ENCODE measurements at places on chromosomes 13 and 19.

GRCh38 chr13:43872181-43872580 is 7.4 kb downstream of the CCDC122 start:
- DNase-seq, result no peak

DNA sequence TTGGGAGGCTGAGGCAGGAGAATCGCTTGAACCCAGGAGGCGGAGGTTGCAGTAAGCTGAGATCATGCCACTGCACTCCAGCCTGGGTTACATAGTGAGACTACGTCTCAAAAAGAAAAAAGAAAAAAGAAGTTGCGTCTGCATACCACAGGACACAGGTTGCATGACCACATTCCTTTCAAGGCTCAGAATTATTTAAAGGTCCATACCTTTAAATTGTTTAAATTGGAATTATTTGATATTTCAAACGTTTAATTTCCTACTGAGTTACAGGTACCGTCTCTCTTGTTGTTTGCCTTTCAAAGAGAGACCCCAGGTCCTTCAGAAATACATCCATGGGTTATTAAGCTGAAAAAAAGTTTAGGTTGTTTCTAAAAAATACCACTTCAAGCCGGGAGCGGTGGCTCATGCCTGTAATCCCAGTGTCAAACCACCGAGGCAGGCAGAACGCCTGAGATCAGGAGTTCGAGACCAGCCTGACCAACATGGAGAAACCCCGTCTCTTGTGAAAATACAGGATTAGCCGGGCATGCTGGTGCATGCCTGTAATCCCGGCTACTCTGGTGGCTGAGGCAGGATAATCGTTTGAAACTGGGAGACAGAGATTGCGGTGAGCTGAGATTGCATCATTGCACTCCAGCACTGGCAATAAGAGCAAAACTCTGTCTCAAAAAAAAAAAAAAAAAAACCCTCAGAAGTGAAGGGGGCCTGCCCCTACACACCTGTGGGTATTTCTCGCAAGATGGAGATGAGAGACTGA is 18.6 kb downstream of the ZNF816 start:
- DNase-seq, result no peak

- DNase-seq, result no peak
Measured at GRCh38 chr19:19711306-19711933, 21.5 kb downstream of the ZNF14 start.

GRCh38 chr13:104900191-104900817 is 1635.2 kb downstream of the EFNB2 start:
- no peak for DNase-seq

DNA sequence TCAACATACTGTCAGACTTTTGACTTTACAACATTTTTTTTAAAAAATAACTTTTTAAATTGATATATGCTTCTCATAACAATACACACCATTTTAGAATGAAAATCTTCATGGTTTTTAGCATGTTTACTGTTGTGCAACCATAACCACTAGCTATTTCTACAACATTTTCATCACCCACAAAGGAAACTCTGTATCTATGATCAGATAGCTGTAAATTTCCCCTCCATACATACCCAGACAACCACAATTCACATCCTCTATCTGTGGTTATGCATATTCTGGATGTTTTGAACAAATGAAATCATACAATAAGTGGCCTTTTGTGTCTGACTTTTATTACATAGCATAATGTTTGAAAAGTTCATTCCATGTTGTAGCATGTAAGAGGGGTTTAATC is 1666.0 kb downstream of the EFNB2 start:
- no peak for DNase-seq

DNA sequence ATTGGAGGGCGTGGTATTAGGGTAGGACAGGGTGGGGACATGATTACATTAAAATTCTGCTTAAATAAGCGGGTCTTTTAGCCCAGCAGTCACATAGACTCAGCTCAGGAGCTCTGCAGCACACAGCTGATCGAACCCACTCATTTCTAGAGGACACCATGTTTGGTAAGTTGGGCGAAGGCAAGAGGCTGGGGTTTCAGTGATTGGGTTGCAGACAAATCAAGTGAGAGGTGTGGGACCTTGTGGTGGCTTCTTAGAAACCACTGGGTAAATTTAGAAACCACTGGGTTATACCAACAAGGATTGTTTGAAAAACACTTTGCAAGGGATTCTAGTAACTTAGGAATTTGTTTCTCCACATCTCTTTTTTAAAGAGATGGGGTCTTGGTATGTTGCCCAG is at the start of gene LEUTX:
TSS of gene LEUTX (plus strand) at position 92 of the 400 bp plus-strand sequence. CDS start at position 159, 67 bp downstream.
- DNase-seq, result no peak

DNA sequence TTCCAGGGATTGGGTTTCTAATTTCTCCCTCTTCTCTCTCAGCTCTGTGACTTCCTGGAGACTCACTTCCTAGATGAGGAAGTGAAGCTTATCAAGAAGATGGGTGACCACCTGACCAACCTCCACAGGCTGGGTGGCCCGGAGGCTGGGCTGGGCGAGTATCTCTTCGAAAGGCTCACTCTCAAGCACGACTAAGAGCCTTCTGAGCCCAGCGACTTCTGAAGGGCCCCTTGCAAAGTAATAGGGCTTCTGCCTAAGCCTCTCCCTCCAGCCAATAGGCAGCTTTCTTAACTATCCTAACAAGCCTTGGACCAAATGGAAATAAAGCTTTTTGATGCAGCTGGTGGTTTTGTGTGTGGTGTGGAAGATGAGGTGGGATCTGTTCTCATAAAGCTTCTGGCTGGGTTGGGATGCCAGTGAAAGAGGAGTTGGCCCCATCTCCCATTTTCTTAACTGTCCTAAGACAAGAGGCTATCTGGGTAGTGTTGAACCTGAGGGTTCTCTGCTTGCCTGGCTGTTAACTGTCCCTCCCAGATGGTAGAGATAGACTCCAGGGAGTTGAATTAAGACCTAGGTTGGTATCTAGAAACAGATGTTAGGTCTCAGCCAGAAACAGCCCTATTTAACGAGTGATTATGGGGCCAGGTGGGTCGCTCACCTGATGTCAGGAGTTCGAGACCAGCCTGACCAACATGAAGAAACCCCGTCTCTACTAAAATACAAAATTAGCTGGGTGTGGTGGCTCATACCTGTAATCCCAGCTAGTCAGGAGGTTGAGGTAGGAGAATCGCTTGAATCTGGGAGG is 1.6 kb downstream of the FTL start:
- peak; percentile 16 for DNase-seq

GRCh38 chr19:15285896-15286591 is 46.3 kb downstream of the BRD4 start:
- DNase-seq, result no peak

- DNase-seq, result no peak
Measured at GRCh38 chr13:78198821-78199220, 280.2 kb upstream of the EDNRB start.

DNA sequence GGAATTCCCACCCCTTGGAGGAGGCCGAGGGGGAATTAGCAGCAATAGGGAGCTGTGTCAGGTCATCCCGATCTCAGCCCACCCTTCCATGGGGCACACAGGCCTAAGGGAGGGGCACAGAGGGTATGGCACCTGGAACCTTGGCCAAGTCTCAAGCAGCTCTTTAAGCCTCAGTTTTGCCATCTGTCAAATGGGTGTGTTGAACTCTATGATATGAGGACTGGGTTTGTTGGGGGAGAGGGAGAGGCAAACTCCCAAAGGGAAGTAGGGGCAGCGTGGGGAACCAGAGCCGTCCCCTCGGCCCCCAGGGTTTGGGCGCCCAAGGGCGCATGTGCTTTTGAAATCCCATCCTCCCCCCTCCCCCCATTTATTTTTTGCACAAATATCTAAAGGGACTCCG is 49.7 kb downstream of the COLGALT1 start:
- no peak for DNase-seq

GRCh38 chr13:43388282-43389034 is 365.1 kb downstream of the DNAJC15 start:
- DNase-seq, result no peak

- DNase-seq, result no peak
Measured at GRCh38 chr13:91593456-91593855, 195.0 kb downstream of the GPC5 start.

- DNase-seq, result no peak
Measured at GRCh38 chr19:5943623-5944022, 29.6 kb downstream of the CAPS start.

- no peak for DNase-seq
Measured at GRCh38 chr19:54684527-54684926, 21.7 kb downstream of the LILRB4 start.

GRCh38 chr13:33548069-33548468 is 262.5 kb upstream of the STARD13 start:
- no peak for DNase-seq

DNA sequence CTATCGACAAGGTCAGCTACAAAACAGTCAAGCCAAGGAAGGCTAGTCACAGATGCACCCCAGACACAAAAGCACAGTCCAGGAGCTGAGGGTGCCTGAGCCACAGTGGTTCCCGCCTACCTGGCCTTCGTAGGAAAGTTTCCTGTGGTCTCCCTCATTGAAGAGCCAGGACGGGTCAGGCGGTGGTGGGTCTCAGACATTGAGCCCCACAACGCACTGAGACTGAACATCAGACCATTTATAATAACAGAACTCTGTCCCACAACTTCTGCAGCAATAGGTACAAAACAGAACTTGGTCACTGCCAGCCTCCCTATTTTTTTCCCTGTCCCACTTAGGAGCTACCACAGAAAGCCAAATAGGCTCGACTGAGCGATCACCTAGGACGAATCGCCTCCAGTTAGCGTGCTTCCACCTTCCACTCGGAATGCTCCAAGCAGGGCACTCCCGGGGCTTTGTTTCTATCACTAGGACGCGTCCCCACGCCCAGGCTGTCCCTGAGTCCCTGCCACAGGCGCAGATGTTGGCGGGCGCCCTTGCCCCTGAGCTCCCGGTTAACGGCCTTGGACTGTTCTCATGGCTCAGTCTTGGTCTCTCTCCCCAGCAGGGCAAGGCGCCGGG is 640 bp upstream of the ZNF544 start:
- DNase-seq, result no peak

- DNase-seq, result no peak
Measured at GRCh38 chr19:5285955-5286354, 54.7 kb downstream of the PTPRS start.

- no peak for DNase-seq
Measured at GRCh38 chr19:8096071-8096470, 43.5 kb downstream of the CCL25 start.

DNA sequence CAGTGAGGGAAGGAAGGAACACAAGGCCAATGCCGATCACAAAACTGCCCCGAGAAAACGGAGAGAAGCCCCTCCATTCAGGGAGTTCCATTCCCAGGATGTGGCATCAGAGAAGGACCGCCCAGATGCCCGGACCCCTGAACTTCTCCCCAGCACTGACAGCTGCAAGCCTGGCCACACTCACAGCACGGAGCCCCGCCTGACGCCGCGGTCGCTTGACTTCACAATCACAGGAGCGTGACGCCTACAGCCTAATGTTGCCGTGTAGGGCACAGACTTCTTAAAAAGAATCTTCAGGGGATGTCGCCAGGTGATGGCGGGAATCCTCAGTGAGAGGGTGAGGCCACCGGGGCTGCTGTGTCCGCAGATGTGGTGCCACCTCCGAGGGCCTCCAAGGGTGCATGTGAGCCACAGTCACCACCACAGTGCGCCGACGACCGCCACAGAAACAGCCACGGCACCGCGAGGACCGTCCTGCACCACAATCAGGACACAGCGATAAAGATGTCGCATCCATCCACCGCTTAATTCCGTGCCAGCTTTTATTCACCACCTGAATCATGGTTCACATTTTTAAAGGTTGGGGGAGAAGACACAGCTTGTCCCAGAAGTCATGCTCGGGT is 77.2 kb downstream of the SPACA7 start:
- DNase-seq, result no peak

DNA sequence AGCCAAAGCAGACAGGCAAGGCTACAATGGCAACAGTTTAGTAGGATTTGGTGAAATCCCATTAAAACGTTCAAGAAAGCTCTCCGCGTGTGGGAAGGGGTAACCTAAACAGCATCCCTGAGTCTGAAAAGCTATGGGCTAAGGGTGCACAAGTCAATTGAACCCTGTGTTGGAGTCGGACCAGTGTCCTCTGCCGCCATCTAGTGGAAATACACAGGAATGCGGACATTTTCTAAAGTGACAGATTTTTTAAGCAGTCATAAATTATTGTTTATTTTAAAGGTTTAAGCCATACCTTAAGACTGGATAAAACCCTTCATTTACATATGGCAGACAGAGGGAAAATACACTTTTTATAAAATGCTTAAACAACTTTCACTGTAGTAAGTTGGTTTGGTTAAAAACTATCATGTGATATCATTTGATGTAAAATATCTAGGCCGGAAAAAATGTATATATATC is 26.5 kb upstream of the LSM14A start:
- no peak for DNase-seq

- DNase-seq, result no peak
Measured at GRCh38 chr13:29847501-29847983, 2.9 kb downstream of the UBL3 start.

DNA sequence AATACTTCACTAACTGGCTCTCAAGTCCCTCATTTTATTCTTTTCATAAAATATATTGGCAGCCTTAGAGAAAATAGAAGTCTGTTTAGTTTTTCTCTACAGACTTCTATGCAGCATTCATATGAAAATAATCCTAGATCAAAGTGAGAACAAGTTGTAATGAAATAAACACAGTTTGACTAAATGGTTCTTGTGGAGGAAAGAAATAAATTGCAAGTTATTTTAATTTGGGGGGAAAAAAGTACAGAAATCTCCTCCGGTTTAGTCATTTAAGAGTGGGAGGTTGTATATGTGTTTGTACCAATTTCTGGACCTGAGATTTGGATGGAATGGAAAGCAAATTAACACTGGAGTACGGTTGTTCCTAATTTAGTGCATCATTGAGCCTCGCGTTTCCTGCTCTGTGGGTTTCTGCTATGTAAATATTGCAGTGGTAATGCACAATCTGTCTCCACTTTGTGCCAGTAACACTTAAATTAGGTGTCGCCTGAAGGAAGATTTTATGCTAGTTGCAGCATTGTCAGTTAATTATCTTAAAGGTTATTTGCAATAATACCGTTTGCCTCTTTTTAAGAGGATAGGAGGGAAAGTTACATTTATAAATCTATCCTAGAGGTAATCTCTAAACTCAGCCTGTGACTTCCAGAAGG is 100.2 kb downstream of the ZIC5 start:
- DNase-seq, result no peak

GRCh38 chr13:44732503-44733098 is 156.5 kb upstream of the TSC22D1 start:
- DNase-seq, result no peak

All from nucleus accumbens (tissue), 56 donors.